ENCODE measurements at places on chromosomes 4 and X.

DNA sequence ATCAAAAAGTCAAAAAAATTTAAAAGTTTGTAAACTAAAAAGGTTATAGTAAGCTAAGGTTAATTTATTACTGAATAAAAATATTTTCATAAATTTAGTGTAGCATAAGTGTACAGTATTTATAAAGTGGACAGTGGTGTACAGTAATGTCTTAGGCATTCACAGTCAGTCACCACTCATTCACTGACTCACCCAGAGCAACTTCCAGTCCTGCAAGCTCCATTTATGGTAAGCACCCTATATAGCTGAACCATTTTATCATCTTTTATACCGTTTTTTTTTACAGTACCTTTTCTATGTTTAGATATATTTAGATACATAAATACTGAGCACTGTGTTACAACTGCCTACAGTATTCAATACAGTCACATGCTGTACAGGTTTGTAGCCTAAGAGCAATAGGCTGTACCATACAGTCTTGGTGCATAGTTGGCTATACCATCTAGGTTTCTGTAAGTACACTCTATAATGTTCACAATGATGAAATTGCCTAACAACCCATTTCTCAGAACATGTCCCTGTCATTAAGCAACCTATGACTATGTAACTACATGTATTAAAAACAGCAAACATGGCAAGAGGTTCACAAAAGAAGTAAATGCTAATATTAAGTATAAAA lies 18.6 kb downstream of the ACSL4 start:
- DNase-seq, result no peak

DNA sequence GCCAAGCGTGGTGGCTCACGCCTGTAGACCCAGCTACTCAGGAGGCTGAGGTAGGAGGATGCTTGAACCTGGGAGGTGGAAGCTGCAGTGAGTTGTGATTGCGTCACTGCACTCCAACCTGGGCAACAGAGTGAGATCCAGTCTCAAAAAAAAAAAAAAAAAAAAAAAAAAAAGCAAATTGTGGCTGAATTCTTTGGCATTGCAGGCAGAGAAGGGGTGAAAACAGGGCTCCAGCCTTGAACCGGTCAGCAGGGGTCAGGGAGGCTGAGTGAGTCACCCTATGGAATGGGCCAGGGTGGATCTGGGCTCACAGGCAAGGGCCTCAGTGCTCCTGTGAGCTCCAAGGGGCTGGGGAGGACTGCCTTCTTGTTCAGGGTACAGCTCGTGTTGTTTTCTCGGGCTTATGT lies 13.2 kb upstream of the FAM3A start:
- DNase-seq, result no peak

- DNase-seq, result no peak
Observed at GRCh38 chr4:23685471-23685870, 204.4 kb downstream of the PPARGC1A start.

GRCh38 chr4:42789041-42789567 lies 103.4 kb upstream of the GRXCR1 start:
- no peak for DNase-seq

GRCh38 chrX:156003486-156004185 lies 6.1 kb downstream of the IL9R start:
- no peak for DNase-seq

DNA sequence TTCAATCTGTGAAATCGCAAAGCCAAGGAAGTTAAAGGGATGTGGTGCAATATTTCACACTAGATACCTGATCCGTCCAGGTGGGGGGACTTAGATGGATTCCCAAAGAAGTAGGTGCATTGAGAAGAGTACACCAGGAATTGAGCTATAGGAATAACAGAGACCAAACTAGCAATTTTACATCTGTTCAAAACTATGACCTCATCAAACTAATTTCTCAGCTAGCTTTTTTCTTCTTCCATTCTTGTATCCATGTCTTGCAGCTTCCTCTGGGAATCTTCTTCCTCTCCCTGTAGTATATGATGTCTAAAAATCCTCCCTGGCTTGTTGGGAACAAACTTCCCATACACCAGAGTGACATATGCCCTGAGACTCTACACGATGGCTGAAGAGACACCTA lies 51.0 kb upstream of the PTPN13 start:
- DNase-seq, result no peak

DNA sequence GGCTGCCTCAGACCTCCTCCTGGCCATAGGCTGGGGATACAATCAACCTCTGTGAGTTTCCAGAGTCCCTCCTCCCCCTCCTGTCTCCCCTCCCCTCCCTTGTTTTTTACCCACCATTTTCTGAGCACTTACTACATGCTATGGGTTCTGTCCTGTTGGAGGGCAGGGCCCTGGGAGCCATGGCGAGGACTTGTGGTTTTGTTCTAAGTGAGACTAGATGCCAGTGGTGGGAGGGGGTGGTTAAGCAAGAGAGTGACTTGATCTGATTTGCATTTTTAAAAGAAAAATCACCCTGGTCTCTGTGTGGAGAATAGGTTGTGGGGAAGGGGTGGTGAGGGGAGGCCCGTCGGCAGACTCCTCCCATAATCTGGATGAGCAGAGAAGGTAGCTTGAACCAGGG lies 39.5 kb downstream of the EFNB1 start:
- no peak for DNase-seq

DNA sequence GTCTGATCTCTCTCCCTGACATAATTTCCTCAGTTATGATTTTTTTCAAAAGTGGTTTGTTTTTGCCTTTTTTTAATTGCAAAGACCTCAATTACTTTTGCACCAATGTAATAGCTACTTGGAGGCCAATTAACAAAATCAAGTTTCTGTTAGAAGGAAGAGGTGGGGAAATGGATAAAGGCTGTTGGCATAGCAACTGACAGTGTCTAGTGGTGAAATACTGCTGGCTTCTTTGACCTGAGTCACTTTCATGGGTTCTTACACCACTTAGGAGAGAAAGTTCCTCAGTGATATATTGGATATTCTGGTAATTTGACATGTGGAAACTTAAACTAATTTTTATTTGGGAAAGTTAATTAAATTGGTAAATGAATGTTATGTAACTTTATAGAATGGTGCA lies 26.5 kb upstream of the ATP8A1 start:
- no peak for DNase-seq

DNA sequence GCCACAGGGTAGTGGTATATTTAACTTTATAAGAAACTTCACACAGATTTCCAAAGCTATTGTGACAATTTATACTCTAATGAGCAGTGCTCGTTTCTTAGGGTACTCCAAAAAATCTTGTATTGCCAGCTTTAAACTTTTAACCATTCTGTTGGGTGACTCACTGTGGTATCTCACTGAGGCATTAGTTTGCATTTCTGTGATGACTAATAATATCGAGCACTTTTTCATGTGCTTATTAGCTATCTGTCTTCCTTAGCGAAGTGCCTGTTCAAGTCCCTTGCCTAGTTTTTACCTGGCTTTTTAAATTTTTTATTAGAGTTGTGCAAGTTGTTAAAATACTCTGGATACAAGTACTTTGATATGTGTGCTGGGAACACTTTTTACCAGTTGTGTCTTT lies 5.5 kb downstream of the PNMA3 start:
- DNase-seq, result no peak

- DNase-seq, result no peak
Observed at GRCh38 chrX:119382606-119383005, 16.5 kb upstream of the SLC25A43 start.

DNA sequence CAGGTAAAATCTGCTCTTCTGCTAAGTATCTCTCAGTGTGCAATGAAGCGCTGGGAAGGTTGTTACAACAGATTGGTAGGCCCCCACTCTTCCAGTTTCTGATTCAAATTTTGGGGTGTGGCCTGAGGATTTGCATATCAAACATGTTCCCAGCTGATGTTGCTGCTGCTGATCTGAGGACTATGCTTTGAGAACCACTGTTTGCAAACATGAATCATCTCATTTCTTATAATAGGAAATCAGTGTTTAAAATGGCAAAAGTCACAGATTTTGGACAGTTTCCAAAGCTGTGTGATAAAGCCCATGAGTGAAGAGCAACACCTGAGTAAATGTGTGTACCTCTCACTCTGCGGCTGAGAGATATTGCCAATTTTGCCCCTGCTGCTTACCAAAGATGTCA lies 36.2 kb upstream of the NDNF start:
- peak; percentile 52 for DNase-seq

DNA sequence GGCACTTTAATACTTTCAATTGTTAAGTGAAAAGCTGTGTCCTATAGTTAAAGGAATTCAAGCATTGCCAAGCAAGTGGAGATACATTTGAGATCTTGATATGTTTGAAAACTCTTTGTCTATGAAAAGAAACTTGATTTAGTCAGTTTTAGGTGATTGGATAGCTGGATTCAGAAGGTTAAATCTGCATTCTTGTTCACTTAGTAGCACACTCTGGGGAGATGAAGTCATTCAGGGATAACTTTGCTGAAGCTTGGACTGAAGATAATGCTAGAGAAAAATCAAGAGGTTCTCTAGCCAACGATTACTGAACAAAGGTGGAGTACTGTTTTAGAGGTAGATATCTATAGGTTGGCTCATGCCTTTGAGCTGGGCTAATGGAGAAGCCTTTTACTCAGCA lies 90.6 kb downstream of the DCAF8L2 start:
- no peak for DNase-seq

DNA sequence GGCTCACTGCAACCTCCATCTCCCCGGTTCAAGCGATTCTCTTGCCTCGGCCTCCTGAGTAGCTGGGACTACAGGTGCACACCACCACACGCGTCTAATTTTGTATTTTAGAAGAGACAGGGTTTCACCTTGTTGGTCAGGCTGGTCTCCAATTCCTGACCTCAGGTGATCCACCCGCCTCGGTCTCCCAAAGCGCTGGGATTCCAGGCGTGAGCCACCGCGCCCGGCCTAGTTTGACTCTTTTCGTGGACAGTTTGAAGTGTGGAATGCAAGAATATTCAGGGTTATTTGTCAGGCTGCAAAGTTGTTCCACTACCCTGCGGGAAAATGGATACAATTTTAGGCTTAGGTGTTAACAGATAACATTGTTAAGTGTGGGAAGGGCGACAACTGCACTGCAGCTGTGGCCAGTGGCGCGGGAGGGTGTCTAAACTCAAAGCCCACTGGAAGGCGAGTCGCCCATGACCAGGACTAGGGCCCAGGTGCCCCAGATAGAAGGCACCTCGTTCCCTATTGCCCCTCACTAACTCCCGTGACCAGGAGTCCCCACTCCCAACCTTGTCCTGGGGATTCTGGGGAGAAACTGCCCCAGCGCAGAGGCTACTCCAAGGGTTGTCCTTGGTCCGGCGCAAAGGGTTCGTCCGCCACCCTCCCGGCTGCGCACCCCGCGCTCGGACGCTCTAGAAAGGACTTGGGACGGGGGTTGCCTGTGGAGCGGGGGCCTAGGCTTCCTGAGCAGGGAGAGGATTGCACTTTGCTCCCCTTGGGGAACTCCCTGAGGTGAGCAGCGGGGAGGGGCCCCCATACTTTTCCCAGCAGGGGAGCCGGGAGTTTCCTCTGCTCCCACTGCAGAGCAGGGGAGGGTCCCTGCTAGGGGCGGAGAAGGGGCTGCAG lies 1.1 kb upstream of the CD99 start:
- DNase-seq, result no peak

DNA sequence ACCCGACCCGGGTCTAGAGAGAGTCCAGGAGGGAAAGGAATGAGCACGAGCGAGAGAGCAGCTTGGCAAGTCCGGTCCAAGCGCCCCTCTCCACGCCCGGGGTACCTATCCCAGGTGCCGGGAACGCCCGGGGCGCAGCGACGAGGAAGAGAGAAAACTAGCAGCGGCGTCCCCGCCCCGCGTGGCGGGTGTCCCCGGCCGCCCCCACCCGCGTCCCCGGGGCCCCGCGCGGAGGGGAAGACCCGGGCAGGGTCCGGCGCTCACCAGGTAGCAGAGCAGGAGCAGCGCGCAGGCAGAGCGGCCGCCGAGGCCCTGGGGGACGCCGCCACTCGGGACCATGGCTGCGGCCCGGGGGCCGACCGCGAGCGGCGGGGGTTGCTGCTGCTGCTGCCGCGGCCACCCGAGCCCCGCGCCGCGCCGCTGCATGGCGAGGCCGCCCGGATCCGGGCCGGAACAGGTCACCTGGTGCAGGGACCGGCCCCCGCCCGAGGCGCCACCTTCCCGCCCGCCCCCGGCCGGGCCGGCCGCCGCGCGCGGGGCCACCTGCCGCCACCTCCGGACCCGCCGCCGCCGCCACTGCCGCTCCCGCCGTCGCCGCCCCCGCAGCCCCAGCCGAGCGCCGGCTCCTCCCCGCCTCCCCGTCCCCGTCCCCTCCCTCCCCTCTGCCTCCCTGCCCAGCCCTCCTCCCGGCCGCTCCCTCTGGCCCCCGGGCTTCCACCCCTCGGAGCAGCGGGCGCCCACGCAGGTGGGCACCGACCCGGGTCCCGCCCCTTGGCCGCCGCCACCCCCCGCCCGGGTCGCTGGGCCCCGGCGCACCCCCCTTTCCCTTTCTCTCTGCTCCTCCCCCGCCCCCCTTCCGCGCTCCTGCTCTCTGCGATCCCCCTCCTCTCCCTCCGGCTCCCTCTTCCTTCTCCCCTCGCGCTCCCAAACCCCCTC lies at the start of gene SEL1L3:
TSS of gene SEL1L3 (minus strand) at position 578 of the 936 bp plus-strand sequence. CDS start at position 426, 152 bp downstream.
- DNase-seq, result peak; percentile 42

DNA sequence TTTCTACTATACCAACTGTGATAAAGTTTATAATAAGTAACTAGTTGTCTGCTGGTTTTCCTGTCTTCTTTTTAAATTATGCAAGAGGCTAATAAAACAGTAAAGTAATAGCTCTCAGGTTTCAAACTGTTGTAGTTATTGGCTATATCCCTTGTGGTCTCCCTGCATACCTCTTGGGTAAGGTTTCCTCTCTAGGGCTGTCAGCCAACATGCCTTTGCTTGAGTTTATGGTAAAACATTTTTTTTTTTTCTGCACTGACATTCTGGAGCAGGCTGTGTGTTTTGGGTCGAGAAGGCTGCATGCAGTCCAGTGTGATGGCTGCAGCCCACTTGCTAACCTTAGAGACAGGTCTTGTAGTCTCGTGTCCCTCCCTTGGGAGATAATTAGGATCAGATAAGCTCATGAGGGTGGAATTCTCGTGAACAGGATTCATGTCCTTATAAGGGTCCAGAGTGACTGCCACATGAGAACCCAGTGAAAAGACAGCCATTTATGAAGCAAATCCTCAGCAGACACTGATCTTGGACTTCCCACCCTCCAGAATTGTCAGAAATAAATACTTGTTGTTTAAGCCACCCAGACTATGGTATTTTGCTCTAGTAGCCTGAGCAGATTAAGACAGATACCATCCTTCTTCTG lies 831.2 kb downstream of the CCSER1 start:
- no peak for DNase-seq

- DNase-seq, result peak; percentile 4
Observed at GRCh38 chr4:183962419-183962818, 57.3 kb downstream of the STOX2 start.

DNA sequence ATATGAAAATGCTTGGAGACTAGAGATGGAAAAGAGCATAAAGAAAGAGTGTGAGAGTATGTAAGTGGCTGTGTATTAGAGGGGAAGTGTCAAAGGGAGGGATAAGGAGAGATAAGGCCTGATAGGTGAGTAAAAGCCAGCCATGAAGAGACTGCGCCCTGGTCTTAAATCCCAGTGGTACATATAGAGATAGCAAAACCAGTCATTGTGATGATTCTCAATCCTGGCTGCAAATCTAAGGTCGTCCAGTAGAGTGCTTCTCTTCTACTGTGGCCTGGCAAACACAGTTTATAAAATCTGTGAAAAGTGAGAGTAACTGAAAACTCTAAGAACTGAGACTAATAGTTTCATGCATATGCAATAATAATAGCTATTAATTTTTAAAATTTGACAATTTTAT lies 86.9 kb downstream of the MAB21L2 start:
- DNase-seq, result no peak

All from NCI-H1417 (cell line).